Stimulated activated CD8-positive, alpha-beta memory T cell treated with anti-CD3 and anti-CD28 coated beads, Interleukin-4, amount 100 ng/mL, for 1 hour (primary cell): ENCODE measurements at places on chromosomes 2 and 18.
A peak's percentile ranks its signal among the peaks of the same experiment; 100 is the strongest.

DNA sequence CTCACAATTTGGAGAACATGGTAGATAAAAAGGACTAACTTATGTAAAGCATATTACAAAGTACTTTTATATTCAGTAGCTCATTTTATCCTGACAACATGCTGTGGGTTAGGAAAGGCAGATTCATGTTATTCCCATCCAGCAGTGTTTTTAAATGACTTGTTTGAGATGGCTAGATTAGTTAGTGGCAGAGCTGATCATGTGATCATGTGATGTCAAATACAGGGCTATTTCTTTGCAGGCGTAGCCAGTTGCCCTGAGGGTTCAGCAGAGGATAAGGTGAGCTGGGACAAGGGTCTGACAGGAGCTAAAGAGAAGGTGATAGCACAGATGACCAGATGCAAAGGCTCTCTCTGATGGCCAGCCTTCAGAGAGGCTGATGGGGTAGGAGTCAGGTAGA is 97.8 kb downstream of the ADD2 start:
- no peak for DNase-seq

DNA sequence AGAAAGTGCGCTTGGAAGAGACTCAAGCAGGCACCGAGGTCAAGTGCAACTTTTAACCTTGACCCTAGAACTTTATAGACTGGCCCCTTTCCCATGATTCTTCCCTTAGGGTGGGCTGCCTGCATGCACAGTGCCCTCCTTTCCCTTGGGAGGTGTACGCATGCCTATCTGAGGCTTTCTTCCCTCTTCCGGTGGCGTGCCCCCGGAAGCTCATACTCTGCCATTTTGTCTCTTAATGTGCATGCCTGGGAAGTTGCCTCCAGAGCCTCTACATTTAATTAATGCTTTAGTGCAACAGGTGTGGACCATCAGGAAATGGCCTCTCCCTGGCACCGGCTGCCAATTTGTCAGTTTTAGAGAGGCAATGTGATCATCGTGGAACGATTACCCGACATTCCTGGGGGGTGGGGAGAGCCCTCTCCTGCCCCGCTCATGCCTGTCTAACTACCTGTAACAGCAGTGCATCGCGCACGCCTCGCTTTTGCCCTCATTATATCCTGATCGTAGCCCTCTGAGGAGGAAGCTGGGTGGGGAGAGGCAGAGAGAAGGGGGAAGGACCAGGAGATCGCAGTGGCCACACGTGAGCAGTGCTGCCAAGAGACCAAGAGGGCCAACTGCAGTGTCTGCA is 194.8 kb downstream of the TFCP2L1 start:
- DNase-seq: no peak

GRCh38 chr2:221342388-221342787 is 229.7 kb downstream of the EPHA4 start:
- DNase-seq: no peak

DNA sequence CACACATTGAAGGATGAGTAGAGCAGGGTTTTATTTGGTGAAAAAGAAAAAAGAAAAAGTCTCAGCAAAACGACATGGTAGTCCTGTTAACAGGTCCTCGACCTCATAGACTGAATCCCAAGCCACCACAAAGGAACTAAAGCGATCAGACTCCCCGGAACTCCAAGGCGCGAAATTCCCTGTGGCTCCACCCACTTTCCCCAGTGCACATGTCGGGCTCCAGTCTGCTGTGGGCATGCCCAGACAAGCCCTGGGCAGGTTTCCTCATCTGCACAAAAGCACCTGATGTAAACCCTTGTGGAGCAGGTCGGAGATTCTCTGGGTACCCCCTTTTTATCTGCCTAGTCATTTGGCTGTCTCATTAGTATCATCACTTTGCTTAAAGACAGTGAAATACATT is 170.7 kb upstream of the FSIP2 start:
- DNase-seq: no peak

GRCh38 chr18:45621061-45621511 is 5.8 kb downstream of the SLC14A2 start:
- DNase-seq: no peak

DNA sequence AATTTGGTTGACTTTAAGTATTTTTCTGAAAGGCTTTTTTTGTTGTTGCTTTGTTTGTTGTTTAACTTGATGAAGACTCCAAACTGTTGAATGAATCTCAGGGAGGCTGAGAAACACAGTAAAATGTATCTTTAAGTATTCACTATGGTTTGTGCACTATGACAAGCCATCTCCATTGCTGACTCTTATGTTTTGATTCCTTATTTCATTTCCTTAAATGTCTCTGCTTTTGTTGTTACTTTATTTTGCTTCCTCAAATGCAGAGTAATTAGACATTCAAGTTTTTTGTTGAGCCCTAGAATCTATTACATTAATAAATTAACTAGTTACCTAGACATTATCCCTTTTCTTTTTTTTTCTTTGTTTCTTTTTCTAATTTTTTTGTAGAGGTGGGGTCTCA is 46.3 kb upstream of the SLC39A10 start:
- DNase-seq: no peak

DNA sequence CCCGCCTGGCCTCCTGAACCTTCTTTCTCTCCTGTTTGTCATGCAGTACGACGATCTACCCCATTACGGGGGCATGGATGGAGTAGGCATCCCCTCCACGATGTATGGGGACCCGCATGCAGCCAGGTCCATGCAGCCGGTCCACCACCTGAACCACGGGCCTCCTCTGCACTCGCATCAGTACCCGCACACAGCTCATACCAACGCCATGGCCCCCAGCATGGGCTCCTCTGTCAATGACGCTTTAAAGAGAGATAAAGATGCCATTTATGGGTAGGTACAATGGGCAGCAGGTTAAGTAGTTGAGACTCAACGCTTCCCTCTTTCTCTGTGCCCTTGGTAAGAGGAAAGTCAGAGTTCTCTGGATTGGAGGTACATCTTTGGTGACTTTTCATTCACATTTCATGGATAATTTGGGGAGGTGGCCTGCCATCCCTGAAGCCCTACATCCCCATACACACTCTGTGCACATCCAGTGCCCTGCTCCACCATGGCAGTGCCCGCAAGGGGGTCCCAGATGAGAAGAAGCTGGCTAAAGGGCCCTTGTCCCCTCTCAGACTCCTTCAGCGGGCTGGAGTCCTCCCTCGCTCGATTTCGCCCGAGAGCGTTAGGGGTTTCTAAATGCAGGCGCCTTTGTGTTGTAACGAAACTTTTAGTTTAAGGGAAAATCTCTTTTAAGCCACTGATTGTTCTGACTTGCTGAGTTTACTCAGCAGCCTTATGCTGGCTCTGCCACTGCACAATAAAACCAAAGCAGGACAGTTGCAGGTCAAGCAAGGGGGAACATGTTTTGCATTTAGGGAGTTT is 3.0 kb downstream of the MEIS1 start:
- no peak for DNase-seq

- no peak for DNase-seq
These were observed 819.4 kb downstream of the LRP1B start for GRCh38 chr2:141311430-141311829.

GRCh38 chr18:54284981-54285785 is 15.9 kb downstream of the POLI start:
- DNase-seq: no peak

DNA sequence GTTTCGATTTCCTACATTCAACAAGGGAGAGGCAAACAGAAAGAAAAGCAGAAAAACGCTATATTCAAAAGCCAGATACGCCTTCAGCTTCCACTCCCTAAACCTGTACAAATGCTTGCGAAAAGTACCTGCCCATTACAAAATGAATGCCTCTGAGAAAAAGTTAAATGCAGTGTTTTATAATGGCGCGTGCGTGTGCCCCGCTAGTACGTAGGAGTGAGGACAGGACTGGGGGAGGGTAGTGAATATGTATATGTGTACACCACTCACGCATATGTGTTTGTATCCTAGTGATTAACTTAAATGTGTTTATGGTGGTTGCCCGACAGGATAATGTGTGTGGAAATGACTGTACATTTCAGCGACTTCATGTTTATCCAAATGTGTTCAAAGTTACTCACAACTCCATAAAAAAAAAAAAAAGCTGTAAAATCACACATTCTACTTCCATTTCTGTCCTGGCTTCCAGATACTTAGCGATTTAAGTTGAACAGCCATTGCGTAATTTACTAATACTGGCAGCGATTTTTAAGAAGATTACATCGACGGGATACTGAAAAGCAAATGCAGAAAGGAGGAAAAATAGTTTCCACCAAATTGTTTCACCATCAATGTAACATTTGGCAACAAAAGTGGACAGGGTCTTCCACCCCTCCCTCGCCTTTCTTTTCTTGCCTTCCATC is 1.3 kb downstream of the NEUROD1 start:
- DNase-seq: no peak

DNA sequence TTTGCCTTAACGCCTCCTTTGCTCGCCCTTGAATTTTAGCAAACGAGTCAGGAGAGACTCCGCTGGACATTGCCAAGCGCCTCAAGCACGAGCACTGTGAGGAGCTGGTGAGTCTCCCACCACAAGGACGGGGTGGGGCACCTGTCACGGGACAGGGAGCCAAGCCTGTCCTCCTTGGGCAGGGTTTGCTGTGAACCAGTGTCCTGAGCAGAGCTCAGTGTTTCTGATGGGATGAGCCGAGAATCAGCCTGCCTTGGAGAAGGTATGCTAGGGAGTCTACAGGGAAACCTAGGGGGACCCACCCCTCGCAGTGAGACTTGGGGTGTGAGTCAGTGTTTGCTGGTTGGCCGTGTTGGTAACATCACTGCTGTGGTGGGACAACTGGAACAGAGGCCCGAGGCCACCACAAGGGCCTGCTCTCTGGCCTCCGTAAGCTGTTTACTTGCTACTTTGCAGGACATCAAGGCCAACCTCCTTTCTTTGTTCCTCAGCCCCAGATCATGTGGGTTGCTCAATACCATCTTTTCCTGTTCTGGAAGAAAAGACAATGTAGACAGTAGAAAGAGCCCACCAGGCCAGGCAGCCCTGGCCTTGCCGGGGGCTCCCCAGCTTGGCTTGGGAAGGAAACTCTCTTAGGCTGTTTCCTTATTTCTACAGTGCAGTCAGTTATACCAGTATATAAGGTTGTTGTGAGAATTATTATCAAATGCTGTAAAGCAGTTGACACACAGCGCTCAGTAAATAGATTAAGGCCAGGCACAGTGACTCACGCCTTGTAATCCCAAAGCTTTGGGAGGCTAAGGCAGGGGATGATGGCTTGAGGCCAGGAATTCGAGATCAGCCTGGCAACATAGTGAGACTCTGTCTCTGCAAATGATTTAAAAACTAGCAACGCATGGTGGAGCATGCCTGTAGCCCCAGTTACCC is 42.4 kb downstream of the ITGB1BP1 start:
- DNase-seq: no peak

GRCh38 chr2:181312515-181312927 is 144.7 kb upstream of the ITGA4 start:
- DNase-seq: peak; percentile 9

- no peak for DNase-seq
These were observed 35.8 kb downstream of the PID1 start for GRCh38 chr2:229235131-229235914.

- no peak for DNase-seq
These were observed 68.4 kb downstream of the TANK start for GRCh38 chr2:161228511-161229240.

DNA sequence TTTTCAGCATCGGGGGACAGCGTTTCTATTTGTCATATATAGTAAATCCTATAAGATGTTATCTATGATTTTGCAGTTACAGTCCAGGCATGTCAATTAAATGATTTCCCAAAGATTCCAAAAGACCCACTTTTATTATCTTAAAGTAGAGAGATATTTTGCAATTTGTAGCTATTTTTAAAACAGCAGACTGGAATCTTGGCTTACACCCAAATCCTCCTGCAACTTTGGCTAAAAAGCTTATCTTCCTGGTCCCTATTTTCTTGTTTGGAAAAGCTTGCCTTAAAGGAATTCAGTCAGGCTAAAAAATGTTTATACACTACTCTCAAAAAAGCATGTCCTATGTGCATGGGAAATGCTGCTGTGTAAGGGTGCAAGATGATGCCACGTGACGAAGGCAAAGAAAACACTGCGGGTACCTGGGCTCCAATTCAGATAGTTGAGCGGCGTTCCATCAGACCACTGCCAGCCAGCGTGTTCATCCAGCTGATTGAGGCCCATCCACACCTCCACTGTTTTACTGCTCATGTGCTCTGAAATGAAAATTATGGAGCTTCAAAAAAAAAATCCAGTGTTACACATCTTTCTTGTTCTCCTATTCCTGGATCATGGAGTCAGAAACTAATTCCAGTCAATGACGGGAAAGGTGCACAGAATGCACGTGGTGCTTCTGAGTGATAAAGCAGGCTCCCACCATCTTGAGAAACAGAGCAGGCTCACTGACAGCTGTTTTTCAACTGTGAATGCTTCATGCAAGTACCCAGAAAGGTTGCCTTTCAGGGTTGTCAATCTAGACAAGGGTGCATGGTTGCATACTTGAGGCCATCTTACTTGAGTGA is 33.8 kb downstream of the PLA2R1 start:
- DNase-seq: no peak

GRCh38 chr2:225002039-225002655 is 40.1 kb downstream of the DOCK10 start:
- DNase-seq: peak; percentile 56
